ENCODE measurements at places on chromosomes 4 and X. TPM values are rescaled to one million over a fixed set of nuclear protein-coding genes. Genes with fewer than 3 reads are reported as not detected.
A peak's percentile ranks its signal among the peaks of the same experiment; 100 is the strongest.

SMPX gene
- total RNA-seq = not detected

NHS gene
- 7.3 TPM for total RNA-seq

SULT1B1 gene
- 2.2 TPM for total RNA-seq

CXCL5 gene
- total RNA-seq = not detected

PABPC5 gene
- total RNA-seq = not detected

LETM1 gene
- total RNA-seq = 49.4 TPM

- DNase-seq = no peak
Observed at GRCh38 chr4:105605493-105605892, 53.1 kb downstream of the ARHGEF38 start.

DNA sequence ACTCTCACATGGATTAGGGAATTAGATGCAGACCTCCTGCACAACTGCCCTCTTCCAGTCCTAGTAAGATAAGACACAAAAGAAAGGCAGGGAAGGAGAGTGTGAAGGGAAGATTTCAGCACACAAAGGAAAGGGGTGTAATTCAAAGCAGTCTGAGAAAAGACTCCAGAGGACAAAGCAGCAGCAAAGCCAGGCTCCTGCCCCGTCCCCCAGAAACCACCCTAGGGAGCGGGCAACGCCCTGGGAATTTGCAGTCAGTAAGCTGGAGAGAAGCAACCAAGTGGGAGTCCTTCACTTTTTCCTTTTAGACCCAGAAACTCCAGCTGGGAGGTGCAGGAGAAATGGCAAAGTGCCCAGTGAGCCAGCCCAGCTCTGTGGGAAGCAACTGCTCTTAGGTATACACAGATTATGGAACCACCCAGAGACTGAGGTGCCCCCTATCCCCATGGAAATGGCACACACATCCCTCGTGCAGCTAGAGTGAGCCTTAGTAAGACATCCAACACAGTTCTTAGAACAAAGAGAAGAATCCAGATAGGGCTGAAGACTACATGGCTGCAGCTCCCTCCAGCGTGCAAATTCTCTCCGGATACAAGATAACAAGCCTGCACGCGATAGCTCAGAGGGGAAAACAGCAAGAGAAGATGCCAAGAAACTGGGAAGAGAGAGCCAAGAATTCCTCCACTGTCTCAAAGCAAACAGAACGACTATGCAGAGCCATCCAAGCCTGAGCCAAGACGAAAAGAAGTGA, 26.5 kb upstream of the IRAK1 start:
- no peak for DNase-seq

GRCh38 chr4:177232473-177232872, 77.2 kb upstream of the NEIL3 start:
- no peak for DNase-seq

DNA sequence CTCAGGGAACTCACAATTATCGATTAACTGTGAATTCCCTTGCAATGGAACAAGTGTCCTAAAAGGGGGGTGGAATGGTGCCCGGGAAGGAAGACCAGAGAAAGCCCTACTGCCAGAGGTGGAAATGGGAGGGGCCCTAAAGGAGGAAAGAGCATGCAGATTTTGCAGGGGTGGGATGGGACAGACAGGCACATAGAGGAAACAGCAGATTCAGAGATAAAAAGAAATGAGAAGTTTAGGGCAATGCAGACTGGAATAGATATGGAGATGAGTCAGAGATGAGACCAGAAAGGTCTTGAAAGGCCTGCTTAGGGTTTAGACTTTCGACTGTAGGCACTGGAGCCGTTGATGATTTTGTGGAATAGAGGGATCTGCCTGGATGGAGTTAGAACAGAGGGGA, 57.4 kb upstream of the PITX2 start:
- DNase-seq = no peak

DNA sequence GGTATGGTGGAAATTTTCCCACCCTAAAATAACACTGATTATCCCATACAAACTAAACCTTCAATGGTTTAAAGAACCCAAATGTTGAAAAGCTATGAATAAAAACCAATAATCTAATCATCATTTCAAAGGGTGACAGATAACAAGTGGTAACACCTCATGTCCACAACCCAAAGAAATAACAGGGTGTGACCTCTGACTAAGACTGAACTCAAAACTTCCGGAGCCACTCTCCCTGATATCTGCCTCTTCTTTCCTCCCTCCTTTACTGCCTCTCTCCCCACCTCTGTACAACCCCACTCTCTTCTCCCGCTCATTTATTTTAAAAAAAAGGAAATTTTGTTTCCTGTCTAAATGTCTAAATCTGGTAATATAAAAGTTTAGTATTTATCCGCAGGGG, 11.5 kb downstream of the FBXW7 start:
- DNase-seq = no peak

DNA sequence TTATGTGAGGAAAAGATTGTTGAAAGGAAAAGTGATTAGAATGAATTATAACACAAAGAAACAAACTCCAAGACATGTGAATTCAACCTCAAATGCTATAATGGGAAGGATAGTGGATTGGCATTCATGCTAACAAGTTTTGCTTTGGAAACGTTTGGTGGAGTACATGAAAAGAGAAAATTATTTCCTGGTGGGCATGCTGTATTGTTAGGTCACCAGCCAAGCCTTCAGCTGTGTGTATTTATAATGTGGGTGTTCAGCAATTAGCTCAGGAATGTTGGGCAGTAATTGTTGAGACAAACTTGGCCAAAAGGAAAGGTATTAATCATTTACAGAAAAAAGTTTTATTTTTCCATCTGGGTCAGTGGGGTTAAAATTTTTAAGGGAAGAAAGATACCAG, 198.9 kb upstream of the ARSJ start:
- no peak for DNase-seq

GRCh38 chr4:2337896-2338295, 76.0 kb upstream of the MXD4 start:
- no peak for DNase-seq

DNA sequence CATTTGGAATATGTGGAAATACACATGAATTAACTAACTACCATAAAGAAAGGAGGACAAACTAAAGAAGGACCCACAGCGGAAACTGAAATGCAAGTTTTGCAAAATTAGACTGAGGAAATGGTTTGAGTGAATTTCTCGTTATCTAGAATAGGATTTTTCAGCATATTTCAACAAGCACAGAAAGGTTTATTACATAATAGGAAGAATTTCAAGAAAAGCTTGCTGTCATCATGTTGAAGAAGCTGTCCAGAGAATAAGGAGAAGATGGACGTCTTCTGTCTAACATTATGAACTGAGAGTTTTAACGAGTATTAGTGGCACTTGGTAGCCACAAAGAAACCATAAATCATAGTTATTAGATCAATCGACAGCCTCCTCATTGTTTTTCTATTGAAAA, 45.0 kb downstream of the TEC start:
- DNase-seq = no peak

- no peak for DNase-seq
Observed at GRCh38 chrX:120147537-120147936, 10.9 kb upstream of the RHOXF2 start.

DNA sequence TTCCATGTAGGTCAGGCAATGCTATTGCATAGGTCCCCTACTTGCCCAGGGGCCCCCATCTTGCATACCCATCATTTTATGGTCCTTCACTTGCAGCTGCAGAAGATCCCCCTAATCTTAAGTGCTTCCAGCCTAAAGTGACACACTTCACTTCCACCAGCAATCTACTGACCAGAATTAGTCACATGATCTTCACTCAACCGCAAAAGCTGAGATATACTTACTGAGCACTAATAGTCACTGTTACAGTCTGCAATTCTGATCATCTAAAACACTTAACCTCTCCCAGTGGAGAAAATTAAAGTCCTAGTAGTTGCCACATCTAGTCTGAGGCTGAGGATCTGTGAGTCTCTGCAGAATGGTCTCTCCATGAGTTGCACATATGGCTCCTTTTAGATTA, 82.1 kb downstream of the AREG start:
- no peak for DNase-seq

DNA sequence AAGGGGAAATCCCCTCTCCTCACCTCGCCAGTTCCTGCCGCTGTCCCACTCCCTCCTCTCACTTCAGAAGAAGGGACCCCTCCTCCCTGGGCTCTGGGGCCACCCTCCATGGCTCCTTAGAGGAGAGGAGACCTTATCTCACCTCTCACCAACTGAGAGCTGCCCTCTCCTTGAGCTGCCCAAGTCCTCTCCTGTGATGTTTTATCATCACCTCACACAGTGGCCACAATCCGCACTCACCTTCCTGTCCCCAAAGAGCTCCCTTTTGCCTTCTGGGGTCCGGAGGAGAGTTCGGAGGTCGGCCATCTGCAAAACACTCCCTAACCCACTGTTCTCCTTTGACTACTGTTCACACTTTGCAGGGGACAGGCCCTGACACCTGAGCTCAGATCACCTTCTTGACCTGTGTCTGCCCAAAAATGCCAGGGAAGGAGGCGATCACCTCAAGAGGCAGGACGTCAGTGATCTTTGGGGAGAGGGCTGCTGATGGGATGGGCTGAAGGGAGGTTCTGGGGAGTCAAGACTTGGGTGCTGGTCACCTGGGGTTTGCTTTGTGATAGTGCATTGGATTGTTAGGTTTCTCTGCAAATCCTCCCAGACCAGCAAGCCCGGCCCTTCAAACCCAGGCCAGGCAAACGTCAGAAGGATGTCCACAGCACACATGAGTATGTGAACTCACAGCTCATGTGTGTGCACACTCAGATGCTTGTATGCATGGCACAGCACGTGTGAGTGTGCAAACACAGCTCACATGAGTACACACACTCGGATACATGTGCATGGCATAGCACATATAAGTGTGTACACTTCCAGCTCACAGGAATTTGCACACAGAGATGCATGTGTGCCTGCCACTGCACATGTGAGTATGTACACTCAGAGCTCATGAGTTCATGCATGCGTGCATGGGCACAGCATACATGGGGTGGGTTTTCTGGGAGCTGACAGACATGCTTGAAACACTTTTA, 41.8 kb downstream of the HTRA3 start:
- no peak for DNase-seq

GRCh38 chr4:9893329-9894108, 112.1 kb downstream of the DRD5 start:
- DNase-seq = no peak

DNA sequence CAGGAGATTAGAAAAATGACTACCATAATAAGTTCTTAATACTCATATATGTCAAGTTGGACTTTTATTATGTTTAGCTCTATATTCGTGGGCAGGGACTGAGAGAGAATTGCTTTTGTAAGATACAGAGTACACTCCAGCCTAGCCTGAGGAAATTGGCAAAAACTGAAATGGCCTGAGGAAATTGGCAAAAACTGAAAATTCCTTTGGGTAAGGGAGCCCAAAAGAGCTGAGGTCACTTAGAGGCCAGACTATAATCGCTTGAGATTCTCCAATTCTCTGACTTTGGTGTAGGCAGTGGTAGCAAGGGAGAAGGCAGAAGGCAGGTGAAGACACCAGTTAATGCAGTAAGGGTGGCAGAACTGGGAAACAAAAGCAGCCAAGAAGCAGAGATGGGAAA, 124.5 kb upstream of the HCCS start:
- no peak for DNase-seq

DNA sequence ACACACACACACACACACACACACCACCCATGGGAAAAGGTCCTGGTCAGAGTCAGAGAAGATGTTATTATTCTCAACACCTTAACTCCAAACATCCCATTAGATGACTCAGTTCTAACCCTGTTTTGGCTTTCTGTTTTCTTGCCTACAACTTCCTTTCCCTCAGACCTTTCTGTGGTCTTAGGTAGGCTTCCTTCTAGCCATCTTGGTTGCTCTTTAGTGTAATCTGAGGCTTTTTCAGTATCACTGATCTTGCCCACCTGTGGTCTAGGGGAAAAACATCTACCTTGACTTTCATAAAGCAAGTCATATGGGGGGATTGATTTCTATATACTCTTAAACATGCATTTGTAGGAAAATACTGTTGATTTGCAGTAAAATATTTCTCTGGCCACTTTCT, 56.9 kb downstream of the ATG4A start:
- peak; percentile 25 for DNase-seq

GRCh38 chr4:152427981-152428380, 107.9 kb downstream of the FBXW7 start:
- no peak for DNase-seq

GRCh38 chr4:6044805-6045204, 26.6 kb upstream of the C4orf50 start:
- no peak for DNase-seq

GRCh38 chr4:1055721-1056590, 44.5 kb downstream of the FGFRL1 start:
- peak; percentile 91 for DNase-seq

DNA sequence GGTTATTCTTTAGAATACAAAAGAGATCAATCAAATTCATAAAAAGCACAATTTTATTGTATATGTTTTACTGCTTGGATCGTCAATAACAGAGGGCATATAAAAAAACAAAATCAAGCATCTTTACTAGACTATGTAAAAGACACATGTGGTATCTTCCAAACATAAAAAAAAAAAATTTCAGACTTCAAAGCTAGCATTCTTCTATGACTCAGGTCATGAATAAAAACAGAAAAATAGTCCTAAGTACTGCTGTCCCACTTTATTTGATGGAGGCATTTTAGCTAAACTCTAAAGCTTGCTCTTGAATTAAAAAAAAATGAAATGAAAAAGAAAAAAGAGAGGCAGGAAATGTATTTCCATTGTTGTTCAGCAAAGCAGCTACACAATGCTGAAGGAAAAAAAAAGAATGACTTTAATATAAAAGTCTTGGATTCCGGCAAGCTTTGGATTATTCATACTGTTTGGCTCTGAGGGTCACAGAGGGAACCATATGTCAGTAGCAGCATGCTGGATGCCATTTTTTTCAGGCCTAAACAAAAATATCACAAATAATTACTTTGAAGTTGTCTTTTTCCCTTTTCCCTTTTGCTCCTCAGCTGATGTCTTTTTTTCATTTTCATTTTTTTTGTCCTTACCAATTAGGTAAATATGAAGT, 249.1 kb upstream of the DIAPH2 start:
- no peak for DNase-seq

GRCh38 chr4:122783301-122784215, 43.1 kb upstream of the FGF2 start:
- DNase-seq = no peak

Measured in activated CD8-positive, alpha-beta T cell treated with anti-CD3 and anti-CD28 coated beads for 36 hours (primary cell).